ENCODE measurements at places on chromosomes 12 and 14.

GRCh38 chr12:130162267-130162666, at the start of gene FZD10:
FZD10 (plus strand) TSS chr12:130162464; CDS start chr12:130162943, 479 bp downstream.
- no peak for DNase-seq

GRCh38 chr12:27821259-27821973, 41.4 kb upstream of the MANSC4 start:
- peak; percentile 84 for DNase-seq

DNA sequence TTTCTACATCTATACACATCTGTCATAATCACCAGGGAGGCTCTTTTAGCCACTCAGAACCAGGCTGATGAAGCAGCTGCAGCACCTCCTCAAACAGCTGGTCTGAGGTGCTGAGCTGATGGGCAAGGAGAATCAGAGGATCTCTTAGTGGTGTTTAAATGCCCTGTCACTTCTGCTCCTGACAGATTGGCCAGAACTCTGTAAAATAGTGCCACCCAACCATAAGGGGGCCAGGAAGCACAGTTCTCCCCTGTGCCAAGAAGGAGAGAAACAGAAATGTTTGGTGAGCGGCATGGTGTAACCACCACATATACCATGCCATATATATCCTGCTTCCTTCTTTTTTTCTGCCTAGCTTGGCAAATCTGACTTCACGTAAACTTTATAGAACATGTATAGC, 12.8 kb downstream of the SOCS2 start:
- DNase-seq = no peak

DNA sequence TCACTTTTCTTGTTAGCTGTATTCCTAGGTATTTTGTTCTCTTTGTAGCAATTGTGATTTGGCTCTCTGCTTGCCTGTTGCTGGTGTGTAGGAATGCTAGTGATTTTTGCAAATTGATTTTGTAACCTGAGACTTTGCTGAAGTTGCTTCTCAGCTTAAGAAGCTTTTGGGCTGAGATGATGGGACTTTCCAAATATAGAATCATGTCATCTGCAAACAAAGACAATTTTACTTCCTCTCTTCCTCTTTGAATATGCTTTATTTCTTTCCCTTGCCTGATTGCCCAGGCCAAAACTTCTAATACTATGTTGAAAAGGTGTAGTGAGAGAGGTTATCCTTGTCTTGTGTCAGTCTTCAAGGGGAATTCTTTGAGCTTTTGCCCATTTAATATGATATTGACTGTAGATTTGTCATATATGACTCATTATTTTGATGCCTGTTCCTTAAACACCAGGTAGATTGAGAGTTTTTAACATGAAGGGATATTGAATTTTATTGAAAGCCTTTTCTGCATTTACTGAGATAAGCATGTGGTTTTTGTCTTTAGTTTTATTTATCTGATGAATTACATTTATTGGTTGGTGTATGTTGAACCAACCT, 26.7 kb downstream of the CLECL1 start:
- DNase-seq = no peak

- no peak for DNase-seq
Observed at GRCh38 chr14:33917661-33918060, 33.2 kb downstream of the EGLN3 start.

GRCh38 chr12:109822951-109823411, 10.2 kb downstream of the TRPV4 start:
- DNase-seq = no peak

DNA sequence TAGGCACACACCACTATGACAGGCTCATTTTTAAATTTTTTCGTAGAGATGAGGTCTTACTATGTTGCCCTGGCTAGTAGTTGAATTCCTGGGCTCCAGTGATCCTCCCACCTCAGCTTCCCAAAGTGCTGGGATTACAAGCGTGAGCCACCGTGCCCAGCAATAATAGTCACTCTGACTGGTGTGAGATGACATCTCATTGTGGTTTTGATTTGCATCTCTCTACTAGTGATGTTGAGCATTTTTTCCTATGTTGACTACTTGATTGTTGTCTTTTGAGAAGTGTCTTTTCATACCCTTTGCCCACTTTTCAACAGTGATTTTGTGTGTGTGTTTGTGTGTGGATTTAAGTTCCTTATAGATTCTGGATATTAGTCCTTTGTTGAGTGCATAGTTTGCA, 26.3 kb downstream of the ATP2A2 start:
- no peak for DNase-seq

DNA sequence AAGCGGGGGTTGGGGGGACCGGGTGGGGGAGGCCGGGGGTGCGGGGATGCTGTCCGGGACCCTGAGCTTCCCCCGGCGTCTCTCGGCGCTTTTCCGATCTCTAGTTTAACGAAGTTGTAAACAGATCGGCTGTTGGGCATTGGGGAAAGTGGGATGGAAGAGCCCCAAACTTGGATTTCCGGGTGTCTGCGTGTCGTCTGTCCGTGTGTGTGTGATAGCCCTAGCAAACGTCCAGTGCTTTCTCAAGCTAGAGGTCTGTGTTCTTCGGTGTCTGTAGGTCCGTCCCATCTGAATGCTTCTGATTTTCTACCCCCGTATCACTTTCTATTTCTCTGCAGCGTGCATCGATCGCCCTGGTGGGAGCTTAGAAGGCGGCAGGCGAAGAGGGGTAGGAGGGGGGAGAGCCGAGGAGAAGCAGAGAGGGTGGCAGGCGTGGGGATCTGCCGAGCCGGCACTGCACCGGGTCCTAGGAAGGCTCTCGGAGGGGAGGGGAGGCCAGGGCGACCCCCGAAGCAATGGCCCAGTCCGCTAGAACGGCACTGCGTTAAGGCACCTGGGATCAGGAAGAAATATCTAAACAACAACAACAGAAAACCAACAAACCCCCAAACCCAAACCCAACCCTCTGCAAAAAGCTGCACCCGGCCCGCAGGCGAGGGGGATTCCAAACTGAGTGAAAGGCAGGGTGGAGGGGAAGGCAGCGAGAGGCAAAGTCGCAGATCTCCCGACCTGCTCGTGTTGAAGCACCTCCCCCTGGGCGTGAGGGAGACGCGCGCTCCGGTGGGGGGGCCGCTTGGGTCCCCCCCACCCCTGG, 1.0 kb downstream of the KCNA1 start:
- DNase-seq = no peak

GRCh38 chr14:92500491-92500941, 13.1 kb upstream of the RIN3 start:
- no peak for DNase-seq

DNA sequence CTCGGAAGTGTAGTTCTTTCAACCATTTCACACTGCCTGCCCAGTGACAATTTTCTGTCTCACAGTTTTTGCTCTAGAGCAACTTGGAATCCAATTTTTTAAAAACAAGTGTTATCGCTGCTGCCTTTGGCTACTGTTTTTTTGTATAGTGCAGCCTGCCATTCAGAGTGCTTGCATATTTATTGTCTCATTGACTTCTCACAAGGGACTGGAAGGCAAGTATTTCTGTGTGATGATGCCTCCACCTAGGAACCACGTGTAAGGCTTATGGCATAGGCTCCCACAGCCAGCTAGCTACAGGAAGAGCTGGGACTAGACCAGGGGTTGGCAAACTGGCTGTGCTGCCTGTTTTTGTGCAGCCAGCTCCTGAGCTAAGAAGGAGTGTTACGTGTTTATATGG, 903 bp downstream of the PARPBP start:
- no peak for DNase-seq

DNA sequence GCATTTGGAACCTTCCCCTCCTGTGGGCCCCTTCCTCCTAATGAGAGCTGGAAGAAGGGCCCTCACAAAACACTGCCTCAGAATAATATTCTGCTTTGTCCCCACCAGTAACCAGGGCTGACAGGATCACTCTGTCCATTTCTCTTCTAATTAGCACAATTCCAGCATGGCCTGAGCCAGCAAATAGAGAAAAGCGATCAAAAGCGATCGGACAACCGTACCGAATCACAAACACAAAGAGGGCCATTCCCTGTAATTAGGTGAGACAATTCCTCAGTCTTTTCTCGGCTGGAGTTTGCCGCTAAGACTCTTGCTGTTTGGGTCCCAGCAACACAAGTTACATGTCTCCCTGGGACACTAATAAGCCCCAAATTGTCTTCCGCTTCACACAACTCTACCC, 35.6 kb upstream of the VSX2 start:
- DNase-seq = no peak

DNA sequence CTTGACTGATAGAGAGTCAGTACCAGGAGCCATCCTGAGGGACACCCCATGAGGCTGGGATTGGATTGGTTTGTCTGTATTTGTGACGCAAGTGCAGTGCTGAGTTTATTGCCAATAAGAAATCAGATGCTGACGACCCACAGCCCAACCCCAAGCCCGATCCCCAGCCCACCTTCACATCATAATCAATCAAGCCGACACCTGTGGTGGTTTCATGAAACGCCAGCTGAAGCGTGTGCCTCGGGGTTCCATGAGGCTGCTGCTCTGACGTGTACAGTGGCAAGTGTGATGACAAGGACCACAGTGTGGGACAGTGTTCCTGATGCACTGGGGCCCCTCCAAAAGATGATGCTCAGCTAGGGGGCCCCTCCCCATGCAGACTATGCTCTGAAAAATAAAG, 62.1 kb upstream of the C14orf180 start:
- DNase-seq = no peak

DNA sequence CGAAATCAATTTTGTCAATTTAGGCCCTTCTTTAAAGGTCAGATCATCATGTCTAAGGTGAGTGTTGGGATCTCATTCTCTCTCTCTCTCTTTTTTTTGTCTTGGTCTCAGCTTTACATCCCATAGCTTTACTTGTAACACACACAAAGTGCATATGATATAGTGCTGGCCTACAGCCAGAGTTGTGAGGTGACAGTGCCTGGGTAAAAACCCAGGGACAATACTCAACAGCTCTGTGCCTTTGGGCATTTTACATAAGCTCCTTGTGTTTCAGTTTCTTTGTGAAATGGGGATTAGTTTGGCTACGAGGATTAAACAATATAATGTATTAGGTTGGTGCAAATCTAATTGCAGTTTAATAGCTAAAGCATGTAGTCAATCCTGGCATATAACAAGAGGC, 40.2 kb downstream of the GRIP1 start:
- DNase-seq = no peak

DNA sequence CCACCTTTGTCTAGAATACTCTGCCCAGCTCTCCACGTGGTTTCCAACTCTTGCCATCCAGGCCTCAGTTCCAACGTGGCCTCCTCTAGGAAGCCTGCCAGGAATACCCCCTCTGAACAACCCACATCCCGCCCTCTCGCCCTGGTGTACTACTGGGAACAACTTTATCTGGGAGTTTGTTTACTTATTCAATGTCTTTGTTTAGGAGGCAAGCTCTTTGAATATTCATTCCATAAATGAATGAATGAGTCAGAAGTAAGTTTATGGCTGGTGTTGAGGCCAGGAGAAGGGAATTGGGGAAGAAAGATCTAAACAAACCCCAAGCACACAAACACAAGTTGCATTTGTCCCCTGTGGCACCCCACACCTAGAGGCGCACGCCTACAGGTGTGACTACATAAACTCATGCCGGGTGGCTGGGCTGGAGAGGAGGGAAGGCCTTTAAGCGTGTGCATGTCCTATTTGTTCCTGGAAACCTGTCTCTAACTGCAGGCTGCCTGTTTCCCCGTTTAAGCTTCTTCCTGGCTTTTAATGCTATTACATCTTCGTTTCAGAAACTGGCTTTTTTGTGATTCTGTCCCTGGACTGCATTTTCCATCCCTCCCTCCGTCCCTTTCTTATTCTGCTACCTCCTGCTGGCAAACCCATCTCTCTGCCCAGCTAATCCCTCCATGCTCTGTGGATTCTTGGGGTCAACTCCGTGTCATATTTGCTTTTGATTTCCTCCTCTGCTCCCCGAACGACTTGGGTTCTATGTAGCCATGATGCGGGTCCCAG, 57.9 kb downstream of the FZD10 start:
- DNase-seq = no peak

DNA sequence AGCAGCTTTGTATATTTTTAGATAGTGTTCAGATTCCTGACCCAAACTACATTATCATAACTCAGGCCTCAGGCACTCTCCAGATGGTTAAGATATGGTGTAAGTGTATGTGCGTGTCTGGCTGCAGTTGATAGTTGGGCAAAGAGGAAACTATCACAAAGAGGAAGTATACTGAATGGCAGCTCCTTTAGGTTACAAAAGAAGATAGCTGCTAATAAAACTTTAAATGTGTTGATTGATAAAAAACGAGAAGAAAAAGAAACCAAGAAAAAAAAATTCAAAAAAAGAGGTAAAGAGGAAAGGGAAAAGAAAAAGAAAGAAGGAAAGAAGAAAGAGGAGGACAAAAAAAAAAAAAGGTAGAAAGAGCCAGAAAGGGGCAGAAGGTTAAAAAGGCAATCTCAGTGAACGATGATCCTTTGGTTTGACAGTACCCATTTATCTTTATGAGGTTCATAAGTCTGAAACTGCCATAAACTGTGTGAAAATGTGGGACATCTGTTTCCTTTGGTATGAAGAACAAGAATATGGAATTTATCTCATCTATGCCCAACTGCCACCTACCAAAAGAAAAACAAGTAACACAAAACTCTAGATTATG, 42.2 kb downstream of the TAOK3 start:
- no peak for DNase-seq

- DNase-seq = no peak
Observed at GRCh38 chr12:126830778-126831680, 1435.9 kb upstream of the TMEM132C start.

GRCh38 chr12:571795-572531, 91.3 kb downstream of the NINJ2 start:
- peak; percentile 17 for DNase-seq

- no peak for DNase-seq
Observed at GRCh38 chr12:116325336-116325664, 47.8 kb upstream of the MED13L start.

GRCh38 chr14:41144370-41144769, 462.3 kb upstream of the LRFN5 start:
- DNase-seq = no peak

DNA sequence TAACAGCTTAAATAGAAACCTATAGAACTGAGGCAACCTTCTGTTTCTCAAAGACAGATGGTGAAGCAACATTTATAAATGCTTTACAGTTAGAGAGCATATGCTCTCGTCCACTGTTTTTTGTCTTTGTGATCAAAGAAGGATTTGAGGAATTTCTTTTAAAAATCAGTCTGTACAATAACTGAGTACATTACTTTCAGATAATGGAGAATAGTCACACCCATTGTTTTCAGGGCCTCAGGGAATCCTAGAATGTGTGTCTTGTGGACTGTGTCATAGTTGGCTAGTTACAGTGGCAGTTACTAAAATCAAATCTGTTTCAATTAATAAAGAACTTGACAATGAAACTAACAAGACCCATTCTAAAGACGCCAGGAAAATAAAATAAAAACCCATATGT, 107.9 kb downstream of the PRKCH start:
- DNase-seq = no peak

DNA sequence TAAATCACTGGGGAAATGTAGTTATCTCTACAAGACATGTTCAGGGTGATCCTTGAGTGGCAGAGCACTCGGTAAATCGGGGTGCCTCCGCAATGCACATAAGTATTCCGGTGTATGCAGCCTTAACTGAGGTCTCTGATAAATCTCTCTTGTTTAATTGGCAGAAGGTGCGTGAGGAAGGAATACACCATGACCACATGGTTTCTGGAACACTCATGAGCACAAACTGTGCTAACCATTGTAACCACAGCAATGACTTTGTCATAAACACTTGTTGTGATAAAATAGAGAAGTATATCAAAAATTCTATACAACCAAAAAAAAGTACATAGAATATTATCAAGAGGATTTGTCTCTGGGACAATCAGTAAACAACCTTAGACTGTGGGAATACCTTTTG, 146.8 kb upstream of the DIO2 start:
- no peak for DNase-seq
